ENCODE measurements at places on chromosomes 2 and 18. TPM values are rescaled to one million over a fixed set of nuclear protein-coding genes. Genes with fewer than 3 reads are reported as not detected.

The CHST10 gene
- 16.1 TPM for total RNA-seq

The GPR55 gene
- total RNA-seq: not detected

The GPAT2 gene
- total RNA-seq: 11.0 TPM

The POTEI gene
- not detected for total RNA-seq

The NEU2 gene
- not detected for total RNA-seq

The OXER1 gene
- not detected for total RNA-seq

The HTR2B gene
- total RNA-seq: 2.1 TPM

The HNRNPLL gene
- 45.0 TPM for total RNA-seq

The EPB41L5 gene
- total RNA-seq: 7.7 TPM

The ASAP2 gene
- 79.5 TPM for total RNA-seq

The RNASEH1 gene
- total RNA-seq: 47.5 TPM

The ALLC gene
- not detected for total RNA-seq

The PROM2 gene
- 0.30 TPM for total RNA-seq

The GAD1 gene
- not detected for total RNA-seq

The SNED1 gene
- total RNA-seq: 0.14 TPM

The CNNM3 gene
- 8.4 TPM for total RNA-seq

The MC2R gene
- not detected for total RNA-seq

The HOXD13 gene
- 2.4 TPM for total RNA-seq

The IL1RL1 gene
- 0.30 TPM for total RNA-seq

The C2orf15 gene
- total RNA-seq: 0.18 TPM

The PTPRN gene
- total RNA-seq: 67.6 TPM

The OTX1 gene
- total RNA-seq: not detected

The TMEM182 gene
- 4.5 TPM for total RNA-seq

The SLC9A2 gene
- not detected for total RNA-seq

The CRYGD gene
- total RNA-seq: not detected

The MLPH gene
- total RNA-seq: 50.9 TPM

The ANKRD53 gene
- 1.5 TPM for total RNA-seq

The CYBRD1 gene
- 144 TPM for total RNA-seq

The EDAR gene
- not detected for total RNA-seq

The LIMS2 gene
- 2.6 TPM for total RNA-seq

The VWC2L gene
- total RNA-seq: not detected

The WNT10A gene
- total RNA-seq: not detected

The ST6GAL2 gene
- total RNA-seq: 12.9 TPM

The HRH4 gene
- 0.05 TPM for total RNA-seq
